ENCODE measurements at places on chromosomes 7 and 10.
A peak's percentile ranks its signal among the peaks of the same experiment; 100 is the strongest.

DNA sequence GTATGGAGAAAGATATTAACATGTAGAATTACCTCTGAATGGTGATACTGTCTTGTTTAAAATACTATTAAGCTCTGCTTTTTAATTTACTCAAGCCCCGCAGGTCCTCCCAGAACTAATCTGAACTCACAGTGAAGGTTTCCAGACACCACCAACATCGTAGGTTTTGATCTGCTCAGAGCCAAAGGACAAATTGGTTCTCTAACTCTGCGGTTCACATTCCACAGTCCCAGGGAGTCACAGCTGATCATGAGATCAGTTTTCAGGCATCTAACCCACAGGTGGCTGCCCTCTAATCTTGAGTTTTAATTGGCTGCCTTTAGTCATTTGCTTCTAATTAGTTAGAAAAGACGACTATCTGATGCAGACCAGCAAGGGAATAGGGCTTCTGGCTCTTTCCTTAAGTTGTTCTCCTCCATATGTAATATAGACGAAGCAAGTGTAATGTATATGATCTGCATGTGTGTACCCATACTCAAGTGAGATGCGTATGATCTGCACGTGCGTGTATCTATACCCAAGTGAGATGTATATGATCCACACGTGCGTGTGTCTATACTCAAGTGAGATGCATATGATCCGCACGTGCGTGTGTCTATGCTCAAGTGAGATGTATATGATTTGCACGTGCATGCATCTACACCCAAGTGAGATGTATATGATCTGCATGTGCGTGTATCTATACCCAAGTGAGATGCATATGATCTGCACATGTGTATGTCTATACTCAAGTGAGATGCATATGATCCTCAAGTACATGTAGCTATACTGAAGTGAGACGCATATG lies 331.5 kb upstream of the NPVF start:
- DNase-seq: no peak

DNA sequence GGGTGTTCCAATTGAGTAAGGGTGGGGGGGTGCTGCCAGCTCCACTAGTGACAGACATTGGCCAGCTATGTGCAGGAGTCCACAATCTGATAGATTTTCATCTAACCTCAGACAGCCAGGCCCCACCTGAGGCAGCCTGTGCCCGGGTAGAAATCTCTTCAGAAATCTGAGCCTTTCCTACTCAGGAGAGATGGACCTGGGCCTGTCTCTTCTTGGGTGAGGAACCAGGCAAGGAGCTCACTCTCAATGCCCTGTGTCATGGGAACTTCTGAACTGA lies 86.9 kb downstream of the UBE2H start:
- no peak for DNase-seq

- DNase-seq: no peak
Measured at GRCh38 chr7:101832685-101833375, 15.4 kb downstream of the CUX1 start.

GRCh38 chr10:116444527-116445142 lies 17.0 kb downstream of the PNLIPRP3 start:
- no peak for DNase-seq

DNA sequence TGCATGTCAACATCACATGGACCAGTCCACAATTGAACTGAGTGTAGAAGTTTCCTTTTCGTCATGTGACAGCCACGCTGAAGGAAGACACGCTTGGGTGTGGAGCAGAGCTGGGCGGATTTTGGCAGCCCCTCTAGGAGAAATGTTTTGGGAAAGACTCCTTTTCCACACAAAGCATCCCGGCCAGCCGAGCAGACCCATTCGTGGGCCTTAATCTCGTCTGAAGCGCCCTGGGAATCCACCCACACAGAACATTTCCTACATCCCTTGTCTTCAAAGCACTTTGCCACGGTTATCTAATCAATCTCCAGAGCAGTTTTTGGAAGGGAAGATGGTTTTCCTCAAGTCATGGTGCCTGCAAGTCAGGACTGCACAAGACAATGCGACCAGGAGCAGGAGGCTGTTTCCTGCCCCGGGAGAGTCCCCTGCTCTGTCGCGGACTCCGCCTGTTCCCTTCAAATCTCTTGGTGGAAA lies 8.4 kb upstream of the IFT22 start:
- DNase-seq: no peak

DNA sequence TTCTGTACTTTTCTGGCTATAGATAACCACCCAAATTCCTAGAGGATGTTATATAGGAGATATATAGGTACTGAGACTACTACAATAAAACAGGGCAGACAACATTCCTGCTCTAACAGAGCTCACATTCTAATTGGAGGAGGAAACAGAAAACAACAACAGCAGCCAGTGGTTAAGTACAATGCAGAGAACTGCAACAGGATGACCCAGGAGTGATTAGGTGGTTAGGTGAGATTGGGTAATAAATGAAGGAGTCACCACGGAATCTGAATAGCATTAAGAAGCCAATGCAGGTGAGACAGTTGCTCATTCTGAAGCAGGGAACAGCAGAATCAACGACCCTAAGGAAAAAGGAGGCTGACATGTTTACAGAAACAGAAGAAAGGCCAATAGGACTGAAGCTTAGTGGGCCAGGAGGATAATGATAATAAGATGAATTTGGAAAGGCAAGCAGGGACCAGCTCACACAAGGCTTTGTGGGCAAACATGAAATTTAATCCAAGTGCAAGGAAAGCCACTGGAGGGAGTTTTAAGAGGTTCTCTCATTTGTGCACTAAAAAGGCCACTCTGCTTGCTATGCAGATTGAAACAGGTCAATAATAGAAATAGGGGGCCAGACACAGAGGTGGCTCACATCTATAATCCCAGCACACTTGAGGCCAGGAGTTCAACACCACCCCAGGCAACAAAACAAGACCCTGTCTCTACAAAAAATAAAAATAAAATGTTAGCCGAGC lies 16.9 kb upstream of the REEP3 start:
- no peak for DNase-seq

DNA sequence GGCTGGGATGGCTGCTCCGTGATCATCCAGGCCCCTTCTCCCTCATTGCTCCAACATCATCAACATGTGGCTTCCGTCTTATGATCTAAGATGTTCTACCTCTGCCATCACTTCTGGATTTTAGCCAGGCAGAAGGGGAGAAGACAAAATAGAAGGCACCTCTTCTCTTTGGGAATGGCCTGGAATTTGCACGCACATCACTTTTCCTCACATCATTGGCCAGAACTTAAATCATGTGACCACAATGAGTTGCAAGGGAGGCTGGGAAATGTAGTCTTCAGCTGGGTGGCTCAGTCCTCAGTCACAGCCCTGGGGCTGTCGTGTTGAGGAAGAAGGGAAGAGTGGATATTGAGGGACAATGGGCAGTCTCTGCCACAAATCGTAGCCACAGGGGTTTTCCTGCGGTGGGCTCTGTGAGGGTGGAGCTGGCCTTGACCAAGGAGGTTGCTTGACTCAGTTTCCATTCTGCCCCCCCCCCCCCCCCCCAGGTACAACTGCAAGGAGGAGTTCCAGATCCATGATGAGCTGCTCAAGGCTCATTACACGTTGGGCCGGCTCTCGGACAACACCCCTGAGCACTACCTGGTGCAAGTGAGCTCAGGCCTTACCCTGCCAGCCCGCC lies 50.3 kb downstream of the PALD1 start:
- DNase-seq: no peak

DNA sequence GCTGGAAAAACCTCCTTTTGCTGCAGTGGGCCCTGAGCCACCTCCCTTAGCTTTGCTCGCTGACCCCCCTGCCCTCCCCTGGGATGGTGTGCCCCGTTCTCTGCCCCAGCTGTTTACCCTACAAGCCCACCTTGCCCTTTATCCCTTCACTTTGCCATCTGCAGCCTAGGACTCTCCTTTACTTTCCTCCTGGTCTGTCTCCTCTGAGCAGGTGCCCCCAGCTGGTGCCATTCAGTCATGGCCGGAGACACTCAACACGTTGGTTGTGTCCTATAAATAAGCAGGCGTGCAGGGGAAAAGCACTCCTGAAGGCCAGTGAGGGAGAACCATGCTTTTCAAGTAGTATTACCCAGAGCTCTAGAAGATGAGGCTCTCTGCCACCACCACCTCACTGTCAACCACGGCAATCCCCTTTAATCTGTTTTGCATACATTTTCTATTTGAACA lies 6.1 kb downstream of the RASSF4 start:
- no peak for DNase-seq

DNA sequence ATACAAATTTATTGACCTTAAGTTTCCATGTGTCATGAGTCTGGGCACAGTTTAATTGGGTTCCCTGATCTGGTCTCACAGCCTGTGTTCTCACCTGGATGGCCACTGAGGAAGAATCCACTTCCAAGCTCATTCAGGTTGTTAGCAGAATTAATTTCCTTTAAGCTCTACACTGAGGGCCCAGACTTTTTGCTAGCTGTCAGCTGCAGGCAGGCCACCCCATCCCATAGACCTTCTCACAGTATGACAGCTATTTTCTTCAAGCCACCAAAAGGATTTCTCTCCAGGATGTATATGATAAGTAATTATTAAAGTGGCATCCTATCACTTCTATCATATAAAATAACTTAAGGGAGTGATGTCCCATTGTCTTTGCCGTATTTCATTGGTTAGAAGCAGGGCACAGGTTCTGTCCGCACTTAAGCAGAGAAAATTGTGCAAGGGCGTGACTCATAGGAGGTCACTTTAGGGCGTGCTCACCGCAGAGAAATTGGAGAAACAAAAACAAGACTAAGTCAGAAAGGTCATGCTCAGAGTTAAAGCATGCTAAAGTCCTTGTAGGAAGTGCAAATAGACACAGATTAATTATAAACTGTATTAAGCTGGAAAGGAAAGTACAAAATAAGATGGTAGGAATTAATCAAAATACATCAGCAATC lies 109.9 kb downstream of the AHR start:
- no peak for DNase-seq

GRCh38 chr10:71740069-71740653 lies 20.6 kb upstream of the C10orf105 start:
- DNase-seq: no peak

GRCh38 chr10:110989016-110989415 lies 69.6 kb downstream of the SHOC2 start:
- no peak for DNase-seq

- DNase-seq: no peak
Measured at GRCh38 chr10:46522295-46523118, 34.0 kb downstream of the GPRIN2 start.

GRCh38 chr10:10797513-10797912 lies 220.2 kb upstream of the CELF2 start:
- DNase-seq: no peak

GRCh38 chr10:30970760-30971460 lies 60.8 kb downstream of the ZNF438 start:
- DNase-seq: no peak

GRCh38 chr10:102752266-102752930 lies 8.7 kb downstream of the WBP1L start:
- no peak for DNase-seq

- no peak for DNase-seq
Measured at GRCh38 chr10:86389441-86390193, 23.0 kb upstream of the GRID1 start.

- DNase-seq: no peak
Measured at GRCh38 chr7:50182759-50183158, 89.7 kb upstream of the ZPBP start.

GRCh38 chr7:24924375-24924774 lies 55.6 kb downstream of the OSBPL3 start:
- no peak for DNase-seq

GRCh38 chr10:81570878-81571794 lies 303.9 kb upstream of the NRG3 start:
- no peak for DNase-seq

- DNase-seq: no peak
Measured at GRCh38 chr7:110388457-110388856, 702.5 kb upstream of the LRRN3 start.

GRCh38 chr7:70572571-70572970 lies 559.4 kb upstream of the GALNT17 start:
- no peak for DNase-seq

GRCh38 chr7:128801003-128801402 lies 9.2 kb downstream of the CCDC136 start:
- DNase-seq: no peak

- DNase-seq: no peak
Measured at GRCh38 chr7:46871516-46871915, 710.4 kb downstream of the TNS3 start.

GRCh38 chr10:72763201-72763600 lies 71.3 kb downstream of the MCU start:
- DNase-seq: no peak

GRCh38 chr10:23630376-23630775 lies 191.5 kb downstream of the OTUD1 start:
- DNase-seq: no peak

- DNase-seq: no peak
Measured at GRCh38 chr7:79458796-79459195, 5.3 kb upstream of the MAGI2 start.

DNA sequence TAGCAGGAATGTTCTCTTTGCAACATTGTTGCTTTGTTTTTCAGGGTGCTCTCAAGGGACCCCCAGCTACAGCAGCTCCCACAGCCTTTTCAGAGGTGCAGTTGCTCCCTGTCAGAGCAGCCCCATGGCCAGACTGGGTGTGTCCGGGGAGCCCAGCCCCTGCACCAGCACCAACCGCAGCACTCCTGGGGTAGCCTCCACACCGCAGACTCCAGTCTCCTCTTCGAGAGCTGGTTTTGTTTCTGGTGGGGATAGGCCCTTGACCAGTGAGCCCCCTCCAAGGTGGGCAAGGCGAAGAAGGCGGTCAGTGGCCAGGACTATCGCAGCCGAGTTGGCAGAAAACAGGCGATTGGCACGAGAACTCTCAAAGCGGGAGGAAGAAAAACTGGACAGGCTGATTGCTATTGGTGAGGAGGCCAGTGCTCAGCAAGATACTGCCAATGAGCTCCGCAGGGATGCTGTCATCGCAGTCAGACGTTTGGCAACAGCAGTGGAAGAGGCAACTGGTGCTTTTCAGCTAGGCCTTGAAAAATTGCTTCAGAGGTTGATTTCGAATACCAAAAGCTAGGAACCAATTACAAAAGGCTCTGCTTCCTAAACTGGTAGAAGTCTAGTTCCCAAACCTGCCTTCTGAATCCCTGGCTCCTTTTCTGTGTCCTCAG lies 5.4 kb downstream of the HSPA14 start:
- DNase-seq: no peak

GRCh38 chr10:96935148-96935547 lies 103.0 kb downstream of the LCOR start:
- no peak for DNase-seq

- DNase-seq: no peak
Measured at GRCh38 chr10:75358835-75359421, 42.6 kb downstream of the ZNF503 start.

DNA sequence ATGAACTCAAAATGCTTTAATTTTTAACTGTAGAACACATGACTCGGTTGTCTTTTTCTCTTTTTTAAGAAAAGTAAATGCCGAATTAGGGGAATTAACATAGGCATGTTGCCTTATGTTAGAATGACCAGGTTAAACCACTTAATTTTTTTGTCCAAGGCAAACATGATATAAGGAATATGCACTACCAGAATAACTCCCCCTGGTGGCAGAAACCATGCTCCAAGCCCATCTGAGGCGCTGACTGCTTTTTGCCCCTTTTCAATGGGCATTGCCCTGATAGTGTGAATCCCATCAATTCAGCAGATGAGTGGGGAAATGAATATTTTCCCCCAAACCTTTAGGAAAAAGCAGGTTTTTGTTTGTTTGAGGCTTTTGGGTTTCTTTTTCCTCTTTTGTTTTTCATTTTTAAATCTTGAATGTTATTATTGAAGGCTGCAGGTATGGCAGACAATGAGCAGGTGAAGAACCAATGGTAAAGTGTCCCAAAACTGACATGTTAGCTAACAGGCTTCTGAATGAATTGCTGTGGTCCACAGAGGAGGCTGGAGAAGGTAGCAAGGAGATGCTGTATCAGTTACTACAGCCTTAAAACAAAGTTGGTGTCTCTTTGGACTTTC lies 284.3 kb downstream of the SORCS3 start:
- no peak for DNase-seq

GRCh38 chr10:26737730-26738129 lies 40.2 kb downstream of the PDSS1 start:
- peak; percentile 12 for DNase-seq

Data from stimulated activated naive CD4-positive, alpha-beta T cell treated with Interleukin-2 at 50 U/mL for 16 hours (primary cell).